Ovary (tissue), 10 donors: ENCODE measurements at places on chromosomes 1 and 21. TPM values are rescaled to one million over a fixed set of nuclear protein-coding genes. Genes with fewer than 3 reads are reported as not detected.
A peak's percentile ranks its signal among the peaks of the same experiment; 100 is the strongest.

DNA sequence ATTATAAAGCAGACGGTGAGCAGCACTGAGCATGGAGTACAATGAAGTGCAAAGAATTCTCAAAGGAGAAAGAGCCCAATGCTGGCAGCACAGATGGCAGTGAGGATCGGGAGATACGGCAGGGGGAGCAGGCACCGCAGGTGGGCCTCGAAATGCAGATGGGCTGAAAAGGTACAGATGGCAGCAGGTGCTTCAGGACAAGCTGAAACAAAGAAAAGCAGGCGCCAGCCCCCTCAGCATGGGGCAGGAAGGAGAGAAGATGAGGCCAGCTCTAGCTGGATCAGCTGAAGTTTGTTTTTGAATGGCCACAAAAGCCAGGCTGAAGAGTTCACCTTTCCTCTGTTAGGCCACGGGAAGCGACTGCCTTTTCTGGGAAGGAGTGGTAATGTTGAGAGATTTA is 7.7 kb downstream of the CFAP298 start:
- no peak for DNase-seq

DNA sequence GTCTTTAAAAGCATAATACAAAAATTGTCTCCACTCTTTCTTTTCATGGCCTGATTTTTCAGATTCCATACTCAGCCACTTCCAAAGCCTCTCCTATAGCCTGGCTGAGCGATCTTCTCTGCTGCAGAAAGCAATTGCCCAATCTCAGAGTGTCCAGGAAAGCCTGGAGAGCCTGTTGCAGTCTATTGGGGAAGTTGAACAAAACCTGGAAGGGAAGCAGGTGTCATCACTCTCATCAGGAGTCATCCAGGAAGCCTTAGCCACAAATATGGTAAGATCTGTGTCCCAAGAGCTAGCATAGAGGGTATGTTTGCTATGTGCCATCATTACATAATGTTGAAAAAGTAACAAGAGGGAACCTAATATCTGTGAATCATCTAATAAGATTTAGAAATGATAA is 130.7 kb upstream of the BMP8A start:
- no peak for DNase-seq

- DNase-seq: no peak
Observed at GRCh38 chr1:209710847-209711246, 6.2 kb downstream of the HSD11B1 start.

- no peak for DNase-seq
Observed at GRCh38 chr21:25999921-26000582, 170.5 kb downstream of the APP start.

DNA sequence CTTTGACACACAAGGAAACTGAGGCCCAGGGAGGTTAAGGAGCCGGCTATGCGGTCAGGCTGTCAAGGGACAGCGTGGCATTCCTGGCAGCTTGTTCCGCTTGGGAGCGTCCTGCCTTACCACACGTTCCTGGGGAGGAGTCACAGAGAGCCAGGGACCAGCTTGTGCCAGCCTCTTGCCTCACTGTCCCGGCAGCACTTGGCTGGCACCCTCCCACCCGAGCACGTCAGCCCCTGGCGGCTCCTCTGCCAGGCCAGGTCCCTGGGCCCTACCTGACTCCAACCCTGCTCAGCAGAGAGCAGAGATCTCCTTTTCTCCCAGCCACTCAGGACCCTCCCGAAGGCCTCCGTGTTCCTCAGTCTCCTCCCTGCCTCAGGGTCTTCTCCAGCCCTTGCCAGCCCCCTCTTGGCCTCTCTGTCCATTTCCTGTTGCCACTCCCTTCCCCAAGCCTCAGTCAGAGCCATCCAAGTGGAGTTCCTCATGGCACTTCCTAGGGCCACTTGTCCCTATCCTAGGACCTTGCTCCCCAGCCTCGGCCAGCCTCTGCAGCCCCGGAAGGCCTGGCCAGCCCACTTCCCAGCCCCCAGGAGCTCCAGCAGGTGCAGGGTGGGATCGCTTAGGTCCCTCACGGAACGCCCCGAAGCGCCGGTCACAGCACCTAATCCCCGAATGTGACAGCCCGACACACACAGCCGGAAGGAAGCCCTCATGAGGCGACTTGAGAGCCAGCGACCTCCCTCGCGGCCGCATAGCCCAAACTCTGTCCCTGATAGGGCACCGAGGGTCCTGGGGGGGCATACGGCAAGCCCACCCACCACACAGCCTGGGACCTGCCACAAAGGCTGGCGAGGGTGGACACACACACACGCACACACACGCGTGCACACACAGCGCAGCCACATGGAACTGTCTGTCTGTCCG is 130.3 kb downstream of the CASZ1 start:
- DNase-seq: no peak

GRCh38 chr1:205791568-205792180 is 16.4 kb upstream of the RAB29 start:
- DNase-seq: peak; percentile 76

GALE gene
- 10.7 TPM for total RNA-seq

PRELP gene
- 74.8 TPM for total RNA-seq

SLC25A24 gene
- total RNA-seq: 32.7 TPM
